Suppressor macrophage (primary cell): ENCODE measurements at places on chromosomes 7 and 10.

DNA sequence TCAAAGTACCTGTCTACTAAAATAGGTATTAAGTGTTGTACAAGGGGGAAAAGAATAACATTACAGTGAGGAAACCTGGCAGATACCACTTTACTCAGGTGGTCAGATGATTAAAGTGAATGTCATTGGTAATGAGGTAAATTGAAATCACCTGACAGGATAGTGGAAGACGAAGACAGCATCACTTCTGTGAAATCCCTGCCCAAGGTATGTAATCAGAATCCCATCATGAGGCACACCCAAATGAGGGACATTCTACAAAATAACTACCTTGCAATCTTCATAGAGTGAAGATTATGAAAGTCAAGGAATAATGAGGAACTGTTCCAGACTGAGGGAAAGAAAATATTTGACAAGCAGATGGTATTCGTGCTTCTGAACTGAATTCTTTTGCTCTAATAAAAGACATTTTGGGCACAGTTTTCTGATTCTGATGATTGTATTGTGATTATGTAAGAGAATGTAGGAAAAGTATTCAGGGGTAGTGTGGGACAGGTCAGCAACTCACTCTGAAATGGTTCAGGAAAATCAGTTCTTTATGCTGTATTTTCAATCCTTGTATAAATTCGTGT lies 33.3 kb upstream of the ARMS2 start:
- no peak for DNase-seq

DNA sequence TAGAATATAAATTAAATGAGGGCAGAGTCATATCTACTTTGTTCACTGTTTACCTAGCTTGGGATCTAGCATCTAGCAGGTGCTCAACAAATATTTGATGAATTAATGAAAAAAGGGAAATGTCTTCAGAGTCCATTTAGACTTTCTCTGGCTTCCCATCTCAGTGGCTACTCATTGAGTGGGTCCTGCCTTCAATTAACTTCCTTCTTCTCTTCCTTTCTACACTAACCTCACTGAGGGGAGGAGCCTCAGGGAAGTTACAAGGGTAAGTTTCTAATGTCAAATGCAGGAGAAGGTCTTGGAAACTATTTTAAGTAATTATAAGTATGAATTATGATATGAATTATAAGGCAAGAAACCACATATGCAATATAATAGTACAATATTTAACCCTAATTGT lies 28.2 kb upstream of the MPP7 start:
- peak; percentile 34 for DNase-seq

- DNase-seq = no peak
Measured at GRCh38 chr7:105664816-105665525, 83.7 kb upstream of the EFCAB10 start.

DNA sequence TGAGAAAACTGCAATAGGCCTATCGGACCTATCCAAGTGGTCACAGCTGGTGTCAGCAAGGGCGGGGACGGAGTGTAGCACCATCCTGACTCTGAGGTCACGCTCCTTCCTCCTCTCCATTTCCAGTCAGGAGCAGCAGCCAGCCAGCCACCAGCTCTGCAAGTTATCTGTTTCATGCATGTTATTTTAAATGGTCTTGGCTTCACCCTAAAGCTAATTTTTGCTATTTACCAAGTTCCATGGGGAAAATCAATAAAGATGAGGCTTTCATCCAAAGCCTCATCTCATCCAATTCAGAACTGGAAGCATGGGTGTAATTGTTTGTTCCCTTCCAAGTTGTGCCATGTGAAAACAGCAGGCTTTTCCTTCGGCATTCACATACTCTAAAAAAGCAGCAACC lies 49.3 kb downstream of the ICA1 start:
- no peak for DNase-seq

- peak; percentile 6 for DNase-seq
Measured at GRCh38 chr10:86440874-86441843, 74.6 kb upstream of the GRID1 start.
